CD4-positive, alpha-beta T cell treated with Interleukin-17A for 1 hour (primary cell): ENCODE measurements at places on chromosomes 1 and 21.

DNA sequence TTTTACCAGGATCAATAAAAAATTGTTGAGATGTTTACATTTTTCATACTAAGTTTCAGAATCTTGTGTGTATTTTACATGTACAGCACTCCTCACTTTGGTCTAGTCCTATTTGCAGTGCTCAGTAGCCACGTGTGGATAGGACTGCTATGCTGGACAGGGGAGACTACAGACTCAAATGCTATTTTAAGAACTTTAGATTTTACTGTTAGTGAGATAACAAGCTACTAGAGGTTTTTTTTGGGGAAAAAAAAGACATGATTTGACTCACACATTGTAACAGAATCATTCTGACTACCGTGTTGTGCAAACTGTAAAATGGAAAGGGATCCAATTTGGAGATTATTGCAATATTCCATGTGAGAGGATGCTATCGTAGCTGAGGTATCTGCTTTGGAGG is 418.9 kb upstream of the PRMT6 start:
- no peak for DNase-seq

DNA sequence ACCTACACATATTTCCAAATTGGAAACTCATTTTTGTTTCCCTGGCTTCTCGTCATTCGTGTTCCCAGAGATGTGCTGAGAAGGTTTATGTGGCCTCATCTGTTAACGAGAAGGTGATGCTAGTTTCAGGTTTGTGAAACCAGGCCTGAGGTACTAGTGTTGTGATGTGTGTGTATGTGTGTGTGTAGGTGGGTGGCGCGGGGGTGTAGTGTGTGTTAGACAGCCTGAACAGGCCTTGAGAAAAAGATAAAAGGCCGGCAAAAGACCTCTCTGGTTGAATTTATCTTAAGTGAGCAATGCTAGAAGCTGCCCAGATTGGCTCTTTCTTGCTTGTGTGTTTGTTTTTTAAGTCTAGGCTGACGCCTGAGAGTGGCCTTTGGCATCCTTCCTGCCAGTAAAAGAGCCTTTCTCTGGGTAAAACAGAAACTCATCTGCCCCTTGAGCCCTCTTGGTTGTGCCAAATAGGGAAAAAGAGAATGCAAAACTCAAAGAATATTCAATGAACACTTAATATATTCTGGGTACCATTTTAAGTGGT is 65.8 kb upstream of the HSD17B7 start:
- DNase-seq, result no peak

DNA sequence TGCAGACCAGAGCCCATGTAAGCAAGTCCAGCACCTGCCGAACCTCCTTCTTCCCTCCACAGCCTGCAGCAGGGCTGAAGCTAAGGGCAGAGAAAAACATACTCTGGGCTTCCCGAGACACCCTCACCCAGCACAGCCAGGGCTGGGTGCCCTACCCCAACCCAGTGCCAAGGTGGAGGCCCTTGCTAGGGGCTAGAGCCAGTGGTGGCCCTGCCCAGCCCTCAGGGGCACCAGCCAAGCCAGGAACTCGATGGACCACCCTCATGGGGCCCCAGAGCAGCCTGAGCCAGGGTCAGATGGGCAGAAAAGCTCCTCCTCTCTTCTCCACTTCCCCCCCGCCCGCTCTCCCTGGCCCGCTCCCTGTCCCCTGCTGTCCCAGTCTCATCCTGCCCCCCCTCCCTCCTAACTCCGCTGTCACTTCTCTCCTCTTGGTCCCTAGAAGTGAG is 15.9 kb downstream of the TNFRSF25 start:
- DNase-seq, result no peak

DNA sequence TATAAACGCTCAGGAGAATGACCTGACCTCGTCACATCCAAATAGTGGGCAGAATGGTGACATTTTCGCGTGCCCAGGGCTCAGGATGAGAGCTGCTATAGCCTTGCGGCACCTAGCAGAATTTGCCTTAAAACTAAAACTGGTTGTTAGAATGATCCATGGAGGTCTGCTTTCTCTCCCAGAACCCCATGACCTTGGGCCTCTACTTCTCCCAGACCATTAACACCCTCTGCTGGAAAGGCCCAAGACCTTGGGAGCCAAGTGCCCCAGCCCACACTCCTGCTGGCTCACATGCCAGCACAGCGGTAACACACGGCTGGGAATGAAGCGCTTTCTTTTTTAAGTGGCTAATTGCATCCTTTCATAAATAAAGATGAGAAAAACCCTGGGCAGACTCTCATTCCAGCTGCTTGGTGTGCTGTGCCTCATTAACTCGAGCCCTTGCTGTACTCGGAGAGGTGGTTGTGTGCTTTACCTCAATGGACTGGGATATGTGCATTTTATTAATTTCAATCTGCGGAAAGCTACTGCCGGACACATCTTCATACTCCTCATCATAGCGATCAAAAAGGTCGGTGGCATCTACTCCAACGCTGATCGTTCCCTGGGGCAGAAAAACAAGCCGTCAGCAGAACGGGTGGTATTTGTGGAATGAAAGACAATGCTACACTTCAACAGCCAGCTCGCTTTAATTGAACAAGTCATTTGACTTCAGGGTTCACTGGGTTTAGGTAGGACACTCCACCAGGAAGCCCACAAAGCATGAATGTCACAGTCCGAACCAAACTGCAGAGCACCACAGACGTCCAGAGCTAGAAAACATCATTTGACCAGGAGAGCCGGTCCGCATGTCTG is 29.0 kb downstream of the THAP3 start:
- no peak for DNase-seq

DNA sequence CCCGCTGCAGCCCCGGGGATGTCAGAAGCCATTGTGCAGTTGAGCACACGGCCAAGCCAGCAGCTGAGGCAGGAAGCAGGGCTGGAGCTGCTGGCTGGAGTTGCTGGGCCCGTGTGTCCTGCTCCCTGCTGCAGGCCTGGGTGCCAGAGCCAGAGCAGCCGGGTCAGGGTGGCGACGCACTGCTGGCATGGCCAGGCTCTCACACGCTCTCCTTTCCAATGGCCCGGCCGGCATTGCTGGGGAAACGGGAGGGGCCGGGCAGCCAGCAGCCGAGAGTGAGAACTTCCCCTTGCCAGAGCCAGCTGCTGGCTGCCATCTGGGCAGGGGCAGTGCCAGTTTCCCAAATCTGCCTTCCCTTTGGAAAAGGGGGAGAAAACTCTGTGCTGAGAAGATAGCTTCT is 82.4 kb upstream of the PROX1 start:
- no peak for DNase-seq

DNA sequence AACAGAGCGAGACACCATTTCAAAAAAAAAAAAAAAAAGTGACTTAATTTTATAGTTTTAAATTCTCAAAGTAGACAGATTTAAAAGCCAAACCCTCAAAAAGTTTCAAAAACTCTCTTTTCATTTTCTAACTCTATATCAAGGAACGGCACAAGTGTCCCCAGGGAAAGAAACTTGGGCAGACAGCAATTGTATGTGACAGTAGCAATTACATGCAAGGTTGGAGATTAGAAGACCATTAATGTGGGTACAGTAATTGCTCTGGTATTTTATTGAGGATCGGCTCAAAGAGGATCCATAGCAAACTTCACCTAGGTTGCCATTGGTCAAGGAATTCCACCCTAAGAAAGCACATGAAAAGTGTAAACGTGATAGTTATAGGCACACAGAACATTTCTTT is 46.2 kb downstream of the ACBD6 start:
- DNase-seq, result no peak

DNA sequence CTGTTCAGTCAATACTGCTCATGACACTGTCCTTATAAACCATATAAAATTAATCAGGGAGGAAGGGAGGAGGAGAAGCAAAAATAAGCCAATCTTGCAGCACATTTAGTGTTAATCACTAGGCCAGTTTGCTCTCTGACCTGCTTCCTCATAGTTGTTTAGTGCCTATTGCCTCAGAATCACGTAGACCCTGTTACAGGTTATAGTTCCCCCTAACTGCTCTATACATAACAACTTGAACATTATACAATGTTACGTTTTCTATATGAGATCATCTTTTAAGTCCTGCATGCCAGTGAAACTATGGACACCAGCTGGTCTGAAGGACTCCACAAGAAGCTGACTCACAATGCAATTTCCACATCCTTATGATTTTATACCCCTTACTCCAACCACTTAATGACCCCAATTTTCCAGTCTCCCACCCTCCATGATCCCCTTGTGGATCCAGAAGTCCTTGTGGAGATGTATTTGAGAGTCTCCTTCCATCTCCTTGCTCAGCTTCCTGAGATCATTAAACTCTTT is 34.9 kb upstream of the TACSTD2 start:
- DNase-seq, result no peak

DNA sequence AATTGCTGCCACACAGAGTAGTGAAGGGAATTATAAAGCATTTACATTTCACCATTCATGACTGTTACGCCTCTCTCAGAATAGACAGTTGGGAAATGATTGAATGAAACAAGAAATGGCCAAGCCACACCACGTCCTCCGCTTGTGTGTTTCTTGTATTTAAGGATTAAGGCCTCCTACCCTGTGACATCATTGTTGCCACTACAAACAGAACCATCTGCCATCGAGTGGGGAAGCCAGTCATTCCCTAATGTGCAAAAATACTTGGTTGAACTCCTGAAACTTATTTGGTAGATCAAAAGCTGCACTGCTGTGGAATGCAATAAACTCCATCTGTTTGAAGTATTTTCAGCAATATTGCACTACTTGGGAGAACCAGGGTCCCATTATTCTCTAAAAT is 99.0 kb upstream of the C1orf105 start:
- DNase-seq, result no peak

DNA sequence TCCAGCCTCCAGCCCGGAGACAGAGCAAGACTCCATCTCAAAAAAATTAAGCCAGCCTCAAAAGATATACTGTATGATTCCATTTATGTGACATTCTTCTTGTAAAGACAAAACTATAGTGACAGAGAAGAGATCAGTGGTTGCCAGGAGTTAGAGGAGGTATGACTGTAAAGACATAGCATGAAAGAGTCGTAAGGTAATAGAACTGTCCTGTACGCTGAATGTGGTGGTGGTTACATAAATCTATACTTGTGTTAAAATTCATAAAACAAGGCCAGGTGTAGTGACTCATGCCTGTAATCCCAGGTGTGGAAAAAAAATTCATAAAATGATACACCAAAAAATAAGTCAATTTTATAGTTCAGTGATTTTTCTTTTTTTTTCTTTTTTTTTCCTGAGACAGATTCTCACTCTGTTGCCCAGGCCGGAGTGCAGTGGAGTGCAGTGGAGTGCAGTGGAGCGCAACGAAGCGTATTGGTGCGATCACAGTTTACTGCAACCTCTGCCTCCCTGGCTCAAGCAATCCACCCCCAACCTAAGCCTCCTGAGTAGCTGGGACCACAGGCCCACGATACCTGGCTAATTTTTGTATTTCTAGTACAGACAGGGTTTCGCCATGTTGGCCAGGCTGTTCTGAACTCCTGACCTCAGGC is 84.9 kb upstream of the CXADR start:
- DNase-seq, result no peak

GRCh38 chr1:109482791-109483671 is 674 bp upstream of the ATXN7L2 start:
- DNase-seq, result peak; percentile 60

GRCh38 chr21:42174173-42174572 is 44.8 kb upstream of the ABCG1 start:
- no peak for DNase-seq

DNA sequence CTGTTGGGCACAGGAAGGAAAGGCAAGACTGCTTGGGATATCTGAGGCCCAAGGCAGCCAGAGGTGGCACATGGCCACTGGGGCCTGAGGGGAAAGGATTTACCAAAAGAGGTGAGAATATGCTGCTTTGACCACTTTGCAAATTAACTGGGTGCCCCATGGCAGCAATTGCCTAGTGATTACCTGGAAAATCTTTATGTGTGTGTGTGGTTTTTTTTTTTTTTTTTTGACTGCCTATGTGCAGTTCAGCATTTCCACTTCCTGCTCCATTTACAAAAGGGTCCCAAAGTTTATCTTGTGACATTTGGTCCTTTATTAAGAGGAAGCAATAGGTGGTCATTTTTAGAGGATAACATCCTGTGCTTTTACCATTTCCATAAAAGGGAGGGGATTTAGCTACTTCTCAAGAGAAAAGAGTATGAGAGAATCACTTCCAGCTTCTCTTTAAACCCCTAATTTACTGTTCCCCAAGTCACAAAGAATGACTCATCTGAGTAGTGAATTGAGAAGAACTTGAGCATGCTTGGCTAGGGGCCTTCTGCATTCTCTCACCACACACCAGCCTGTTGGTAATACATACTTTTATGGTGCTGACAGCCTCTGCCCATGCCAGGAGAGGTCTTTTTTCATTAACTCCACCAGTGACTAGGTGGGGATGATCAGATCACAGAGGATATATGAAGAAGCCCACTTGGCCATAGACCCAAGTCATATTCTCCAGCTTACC is 52.1 kb downstream of the SYDE2 start:
- no peak for DNase-seq

DNA sequence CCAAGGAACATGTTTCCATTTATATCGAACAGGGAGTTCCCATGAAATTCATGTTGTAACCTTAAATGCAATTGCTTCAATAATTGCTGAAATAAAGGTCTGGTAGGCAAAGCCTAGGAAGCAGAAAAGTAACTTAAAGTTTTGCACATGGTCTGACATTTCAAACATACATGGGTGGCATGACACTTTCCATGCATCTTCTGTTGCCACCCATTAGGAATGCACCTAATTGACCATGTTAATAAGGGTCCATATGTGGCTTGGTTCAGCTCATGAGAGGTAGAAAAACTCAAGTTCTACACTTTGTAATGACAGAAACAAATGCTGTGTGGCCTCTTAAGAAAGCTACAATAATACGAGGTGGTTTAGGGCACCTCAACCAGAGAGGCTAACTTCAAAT is 72.0 kb upstream of the GORAB start:
- no peak for DNase-seq

DNA sequence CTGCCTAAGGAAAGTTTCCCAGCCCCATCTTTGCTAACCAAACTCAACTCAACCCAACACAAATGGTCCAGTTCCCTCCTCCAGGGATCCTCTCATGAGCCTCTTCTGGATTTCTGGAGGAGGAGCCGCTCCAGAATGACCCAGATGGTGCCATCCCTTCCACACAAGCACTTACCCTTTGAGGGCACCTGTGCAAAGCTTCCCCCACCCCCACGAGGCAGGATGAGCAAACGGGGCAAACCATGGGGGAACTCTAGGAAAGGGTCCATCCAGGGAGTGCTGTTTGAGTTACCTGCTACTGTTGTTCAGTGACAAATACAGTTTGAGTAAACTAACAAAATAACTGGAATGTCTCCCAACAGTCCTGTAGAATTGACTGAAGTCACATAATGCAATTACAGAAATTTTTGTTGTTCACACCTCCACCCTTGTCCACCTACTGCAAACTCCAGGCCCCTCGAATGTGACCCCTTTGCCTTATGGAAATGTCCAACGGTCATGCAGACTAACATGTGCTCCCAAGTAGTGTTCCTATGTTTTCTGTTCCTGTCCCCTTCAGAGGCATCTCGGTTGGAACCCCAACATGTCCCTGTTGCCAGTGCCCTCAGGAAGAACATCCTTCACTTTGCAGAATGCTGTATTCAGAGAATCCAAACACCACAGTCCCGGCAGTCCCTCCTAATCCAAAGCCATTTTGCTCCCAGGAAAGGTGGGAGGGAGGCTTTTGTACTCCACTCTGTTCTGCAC is 160.1 kb downstream of the RRAGC start:
- DNase-seq, result no peak

GRCh38 chr1:229390130-229390529 is 43.8 kb downstream of the ACTA1 start:
- DNase-seq, result no peak
